H54 (cell line): ENCODE measurements at places on chromosomes 13 and 19.

GRCh38 chr19:46863818-46864629 lies 3.2 kb downstream of the ARHGAP35 start:
- DNase-seq = no peak

DNA sequence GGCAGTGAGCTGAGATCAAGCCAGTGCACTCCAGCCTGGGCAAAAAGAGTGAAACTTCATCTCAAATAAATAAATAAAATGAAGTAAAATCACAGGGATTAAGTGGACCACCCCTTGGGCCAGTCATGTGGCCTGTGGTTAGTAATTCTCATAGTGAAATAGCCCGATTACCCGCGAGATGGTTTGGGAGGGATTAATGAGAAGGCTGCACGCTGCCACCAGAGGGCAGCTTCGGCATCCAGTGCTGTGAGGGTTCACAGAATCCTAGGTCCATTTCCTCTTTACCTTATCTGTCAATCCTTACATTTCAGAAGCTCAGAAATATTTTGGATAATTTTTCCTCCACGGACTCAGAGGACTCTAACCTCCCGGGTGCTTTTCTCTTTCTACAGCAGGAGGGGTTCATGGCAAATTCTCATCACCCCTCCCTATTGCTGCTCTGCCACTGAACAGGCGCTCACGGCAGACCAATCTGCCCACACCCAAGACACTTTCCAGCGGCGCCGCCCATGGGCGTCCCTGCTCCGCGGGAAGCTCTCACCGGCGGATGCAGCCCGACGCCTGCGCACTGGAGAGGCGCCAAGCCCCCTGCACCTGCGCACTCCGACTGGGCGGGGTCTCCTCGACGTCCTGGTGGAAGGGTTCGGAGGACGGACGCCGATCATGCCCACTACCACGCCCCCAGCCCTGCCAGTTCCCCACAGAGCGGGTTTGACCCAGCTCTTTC lies 11.0 kb downstream of the ZNF835 start:
- DNase-seq = peak; percentile 46

GRCh38 chr13:24670174-24670573 lies 10.0 kb upstream of the ATP12A start:
- no peak for DNase-seq

DNA sequence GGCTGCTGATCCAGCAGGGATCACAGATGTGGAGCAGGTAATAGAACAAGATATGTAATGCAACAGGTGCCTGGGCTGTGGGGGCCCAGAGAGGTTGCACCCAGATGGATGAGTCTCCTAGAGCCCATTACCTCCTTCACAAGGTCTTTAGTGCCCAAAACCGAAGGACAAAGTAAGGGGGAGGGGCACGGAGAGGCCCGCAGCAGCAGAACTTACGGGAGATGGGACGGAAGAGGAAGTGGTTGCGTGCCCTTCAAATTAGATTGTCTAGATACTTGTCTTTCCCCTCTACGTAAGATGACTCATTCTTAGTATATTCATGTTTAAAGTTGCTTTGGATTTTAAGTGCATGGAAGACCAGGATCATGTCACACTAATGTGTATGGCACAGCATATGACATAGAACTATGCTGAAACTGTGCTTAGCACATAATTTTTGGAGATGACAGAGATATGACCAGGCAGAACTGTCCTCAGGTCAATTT lies 5.7 kb upstream of the MRPS31 start:
- DNase-seq = no peak

DNA sequence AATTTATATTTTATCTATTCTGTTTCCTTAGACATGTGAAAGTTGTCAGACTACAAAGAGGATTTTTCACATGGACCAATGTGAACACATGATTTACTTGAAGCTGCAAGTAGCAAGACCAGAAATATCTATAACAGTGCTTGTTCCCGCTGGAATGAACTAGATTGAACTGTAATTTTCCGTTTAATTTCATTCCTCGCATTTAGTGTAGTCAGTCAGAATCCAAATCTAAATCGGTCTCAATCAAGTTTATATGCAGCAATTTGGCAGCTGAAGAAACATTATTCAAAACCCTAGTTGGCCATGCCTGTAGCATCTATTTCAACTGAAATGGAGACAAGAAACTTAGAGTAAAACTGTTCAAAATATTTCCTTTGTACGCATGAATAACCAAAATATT lies 570.7 kb upstream of the SLITRK5 start:
- no peak for DNase-seq

DNA sequence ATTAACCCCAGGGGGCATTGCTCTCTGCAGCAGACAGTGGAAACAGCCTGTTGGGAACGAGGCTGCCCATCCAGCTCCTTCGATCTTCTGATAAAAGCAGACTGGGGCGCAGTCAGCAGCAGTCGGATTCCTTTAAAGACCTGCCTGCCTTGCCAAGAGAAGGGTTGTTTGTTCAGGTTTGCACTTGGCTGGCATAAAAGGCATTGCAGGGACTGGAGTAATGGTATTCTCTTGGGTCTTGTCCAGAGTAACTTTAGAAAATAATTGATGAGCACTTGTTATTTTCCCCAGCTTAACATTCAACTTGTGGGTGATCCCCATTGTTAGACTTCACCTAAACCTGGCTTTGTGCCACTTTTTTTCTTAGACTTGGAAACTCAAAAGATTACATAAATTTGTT lies 67.3 kb upstream of the SLC10A2 start:
- DNase-seq = no peak

DNA sequence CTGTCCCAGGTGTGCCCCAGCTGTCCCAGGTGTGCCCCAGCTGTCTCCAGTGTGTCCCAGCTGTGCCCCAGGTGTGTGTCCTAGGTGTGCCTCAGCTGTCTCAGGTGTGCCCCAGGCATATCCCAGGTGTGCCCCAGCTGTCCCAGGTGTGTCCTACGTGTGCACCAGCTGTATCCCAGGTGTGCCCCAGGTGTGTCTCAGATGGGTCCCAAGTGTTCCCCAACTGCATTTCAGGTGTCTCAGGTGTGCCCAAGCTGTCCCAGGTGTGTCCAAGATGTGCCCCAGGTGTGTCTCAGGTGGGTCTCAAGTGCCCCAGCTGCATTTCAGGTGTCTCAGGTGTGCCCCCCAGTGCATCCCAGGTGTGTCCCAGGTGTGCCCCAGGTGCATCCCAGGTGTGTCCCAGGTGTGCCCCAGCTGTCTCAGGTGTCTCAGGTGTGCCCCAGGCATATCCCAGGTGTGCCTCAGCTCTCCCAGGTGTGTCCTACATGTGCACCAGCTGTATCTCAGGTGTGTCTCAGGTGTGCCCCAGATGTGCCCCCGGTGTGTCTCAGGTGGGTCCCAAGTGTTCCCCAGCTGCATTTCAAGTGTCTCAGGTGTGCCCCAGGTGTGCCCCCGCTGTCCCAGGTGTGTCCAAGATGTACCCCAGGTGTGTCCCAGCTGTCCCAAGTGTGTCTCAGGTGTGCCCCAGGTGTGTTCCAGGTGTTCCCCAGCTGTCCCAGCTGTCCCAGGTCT lies 1.3 kb upstream of the GRK1 start:
- no peak for DNase-seq

GRCh38 chr13:20713014-20713376 lies 9.5 kb downstream of the IL17D start:
- DNase-seq = no peak

DNA sequence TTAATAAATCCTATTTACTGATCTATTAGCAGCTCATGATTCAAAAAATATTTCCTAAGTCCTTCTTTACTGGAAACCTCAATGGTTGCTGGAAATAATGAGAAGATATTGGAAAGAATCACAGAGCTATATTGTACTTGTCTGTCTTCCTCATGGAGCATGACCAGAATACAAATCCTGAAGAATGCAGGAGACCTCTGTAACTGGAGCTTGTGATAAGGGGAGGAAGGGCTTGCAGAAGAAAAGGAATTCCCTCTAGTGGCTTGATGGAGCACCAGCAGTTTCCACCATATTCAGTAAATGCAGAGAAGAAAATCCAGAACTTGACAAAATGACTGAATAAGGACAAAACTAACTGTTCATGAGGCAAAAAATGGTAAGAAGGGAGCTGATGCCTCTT lies 1333.1 kb downstream of the EFNB2 start:
- no peak for DNase-seq

DNA sequence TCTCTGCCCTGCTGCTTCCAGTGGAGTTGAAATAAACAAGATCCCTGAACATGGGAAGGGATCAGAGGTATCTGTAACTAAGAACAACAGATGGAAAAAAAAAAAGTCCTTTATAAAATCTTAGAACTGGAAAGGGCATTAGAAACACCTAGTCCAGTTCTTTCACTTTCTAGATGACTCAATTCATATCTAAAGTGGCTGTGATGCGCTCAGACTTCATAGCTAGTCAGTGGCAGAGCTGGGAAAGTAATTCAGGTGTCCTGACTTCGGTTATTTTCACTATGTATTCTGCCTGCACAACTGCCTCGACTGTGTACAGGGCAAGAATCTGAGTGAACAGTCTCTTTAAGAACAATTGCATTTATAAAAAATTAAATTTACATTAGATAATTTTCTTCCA lies 151.8 kb upstream of the TMTC4 start:
- DNase-seq = no peak

DNA sequence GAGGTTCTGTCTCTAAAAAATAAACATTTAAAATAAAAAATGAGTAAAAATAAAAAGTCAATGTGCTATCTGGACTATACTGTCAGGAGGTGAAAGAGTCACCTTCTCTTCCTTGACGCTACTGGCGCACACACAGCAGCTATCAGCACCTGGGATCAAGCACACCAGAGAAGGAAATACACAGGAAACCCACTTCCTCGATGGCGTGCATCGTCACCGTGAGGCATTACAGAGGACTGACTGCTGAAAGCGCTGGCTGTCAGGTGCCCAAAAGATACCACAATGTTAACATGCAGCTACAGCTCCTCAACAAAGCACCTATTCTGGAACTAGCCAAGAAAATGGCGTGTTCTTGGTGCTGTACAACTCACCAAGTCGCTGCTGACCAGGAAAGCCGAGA lies 6.1 kb downstream of the SLC35E1 start:
- no peak for DNase-seq

DNA sequence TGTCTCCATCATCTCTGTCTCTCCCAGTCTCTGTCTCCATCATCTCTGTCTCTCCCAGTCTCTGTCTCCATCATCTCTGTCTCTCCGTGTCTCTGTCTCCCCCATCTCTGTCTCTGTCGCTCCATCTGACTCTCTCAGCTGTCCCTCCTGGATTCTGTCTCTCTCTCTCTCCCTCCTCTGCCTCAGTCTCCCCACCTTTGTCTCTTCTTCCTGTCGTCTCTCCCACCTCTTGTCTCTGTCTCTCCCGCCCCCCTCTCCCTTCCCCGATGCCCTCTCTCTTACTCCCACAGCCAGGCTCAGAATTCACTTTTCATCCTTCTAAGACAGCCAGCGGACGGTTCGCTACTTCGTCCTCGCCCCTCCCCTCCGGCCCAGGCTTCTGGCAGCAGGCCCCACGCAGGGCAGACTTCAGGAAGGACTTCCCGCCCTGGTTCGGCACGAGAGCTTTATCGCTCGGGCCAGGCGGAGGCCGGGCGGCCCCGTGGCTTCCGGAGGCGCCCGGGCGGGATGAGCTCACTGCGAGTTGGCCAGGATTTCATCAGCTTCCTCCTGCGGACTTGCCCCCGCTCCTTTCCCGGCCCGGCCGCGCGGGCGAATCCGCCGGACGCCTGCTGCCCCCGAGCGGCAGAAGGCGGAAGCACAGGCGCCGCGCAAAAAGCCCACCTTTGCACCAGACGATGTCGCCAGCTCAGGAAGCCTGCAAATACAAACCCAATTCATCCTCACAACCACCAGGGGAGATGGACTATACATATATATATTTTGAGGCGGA lies 12.4 kb upstream of the CCDC9 start:
- peak; percentile 85 for DNase-seq

DNA sequence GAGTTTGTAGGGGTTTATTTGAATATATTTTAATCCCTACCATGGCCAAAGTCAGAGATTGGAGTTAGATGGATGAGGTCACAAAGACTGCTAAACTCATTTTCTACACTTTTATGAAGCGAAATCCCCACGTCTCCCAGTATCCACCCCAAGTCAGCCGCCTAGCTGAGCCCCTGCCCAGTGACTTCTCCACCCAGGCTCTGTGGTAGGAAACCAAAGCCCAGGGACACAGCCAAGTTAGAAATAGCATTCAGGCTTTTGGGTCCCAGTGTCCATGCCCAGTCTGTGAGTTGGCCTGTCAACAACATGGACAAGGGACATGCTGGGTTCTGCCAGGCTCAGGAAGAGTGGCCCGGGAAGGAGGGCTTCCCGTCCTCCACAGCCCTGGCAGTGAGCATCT lies 474.0 kb downstream of the FOXO1 start:
- DNase-seq = no peak

GRCh38 chr13:99267927-99268326 lies 9.7 kb upstream of the GPR18 start:
- DNase-seq = no peak

DNA sequence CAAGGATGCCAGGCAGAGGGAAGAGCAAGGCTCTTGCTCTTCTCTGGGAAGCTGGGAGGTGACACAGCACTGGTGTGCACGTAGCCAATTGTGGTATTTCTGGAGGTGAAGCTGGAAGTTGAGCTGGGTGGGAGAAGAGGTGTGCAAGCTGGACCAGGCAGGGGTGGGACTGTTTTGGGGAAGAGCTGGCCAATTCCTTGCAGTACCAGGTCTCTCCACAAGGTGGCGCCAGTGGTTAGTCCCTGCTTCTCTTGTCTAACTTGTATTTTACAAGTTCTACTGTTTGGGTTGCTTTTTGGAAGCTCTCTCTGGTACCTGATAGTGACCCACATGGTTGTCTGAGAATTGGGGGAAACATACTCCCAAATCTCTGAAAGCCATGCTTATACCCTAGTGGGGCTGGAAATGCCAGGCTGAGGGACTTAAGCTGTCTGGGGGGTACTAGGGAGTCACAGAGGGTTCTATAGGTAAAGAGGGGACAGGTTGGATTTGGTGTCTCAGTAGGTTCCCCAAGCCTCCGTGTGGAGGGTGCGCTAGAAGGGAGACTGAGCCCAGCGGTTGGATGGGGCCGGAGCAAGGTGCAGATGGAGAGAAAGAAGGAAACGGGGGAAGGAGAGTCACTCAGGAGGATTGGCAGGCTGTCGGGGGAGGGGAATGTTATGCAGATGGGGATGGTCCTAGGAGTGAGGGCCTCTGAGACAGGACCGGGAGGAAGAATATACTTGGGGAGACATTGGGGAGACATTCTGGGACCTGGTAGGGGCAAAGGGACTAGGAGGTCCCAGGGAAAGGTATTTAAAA lies 3.0 kb downstream of the HPN start:
- peak; percentile 85 for DNase-seq

- DNase-seq = no peak
Observed at GRCh38 chr13:112142401-112142930, 75.5 kb downstream of the SOX1 start.

- peak; percentile 97 for DNase-seq
Observed at GRCh38 chr19:5138606-5139582, 170.0 kb downstream of the KDM4B start.

- no peak for DNase-seq
Observed at GRCh38 chr13:33494596-33495204, 209.1 kb upstream of the STARD13 start.

DNA sequence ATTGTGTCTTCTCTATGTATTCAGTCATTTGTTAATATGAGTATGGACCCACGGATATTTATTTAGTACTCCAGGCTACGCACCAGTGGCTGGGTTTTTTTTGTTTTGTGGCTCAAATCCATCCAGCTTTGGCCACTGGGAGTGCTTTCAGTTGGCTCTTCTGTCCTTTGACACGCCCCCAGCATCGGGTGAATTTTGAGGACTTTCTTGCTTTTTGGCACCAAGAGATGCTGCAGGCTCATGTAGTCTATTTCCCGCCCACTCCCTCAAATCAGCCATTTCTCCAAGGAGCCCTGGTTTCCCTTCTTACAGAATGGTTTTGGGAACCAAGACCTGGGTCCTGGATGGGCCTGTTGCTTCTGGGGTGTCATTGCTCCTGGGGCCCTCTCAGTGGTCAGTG lies 55.8 kb downstream of the SMARCA4 start:
- no peak for DNase-seq

- DNase-seq = no peak
Observed at GRCh38 chr19:1136201-1136600, 32.4 kb downstream of the GPX4 start.
